Activated CD8-positive, alpha-beta memory T cell treated with anti-CD3 and anti-CD28 coated beads for 4 hours (primary cell): ENCODE measurements at places on chromosomes 5 and 9.

DNA sequence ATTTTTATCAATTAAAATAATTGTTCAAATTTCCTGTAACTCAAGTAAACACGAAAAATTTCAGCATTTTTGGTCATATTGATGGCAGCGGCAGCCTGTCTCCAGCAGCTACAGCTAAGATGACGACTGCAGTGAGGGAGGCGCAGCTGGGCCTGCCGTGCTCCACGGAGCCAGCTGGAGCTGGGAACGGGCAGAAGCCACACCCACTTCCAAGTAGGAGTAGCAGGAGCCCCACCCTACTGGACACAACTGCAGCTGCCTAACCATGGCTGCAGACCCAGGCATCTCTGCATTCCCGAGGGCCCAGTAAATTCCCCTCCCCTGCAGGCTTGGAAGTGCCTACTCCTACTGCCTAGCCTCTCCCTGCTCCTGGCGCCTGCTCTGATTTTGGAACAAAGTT, 2031.7 kb downstream of the EFNA5 start:
- DNase-seq, result no peak

DNA sequence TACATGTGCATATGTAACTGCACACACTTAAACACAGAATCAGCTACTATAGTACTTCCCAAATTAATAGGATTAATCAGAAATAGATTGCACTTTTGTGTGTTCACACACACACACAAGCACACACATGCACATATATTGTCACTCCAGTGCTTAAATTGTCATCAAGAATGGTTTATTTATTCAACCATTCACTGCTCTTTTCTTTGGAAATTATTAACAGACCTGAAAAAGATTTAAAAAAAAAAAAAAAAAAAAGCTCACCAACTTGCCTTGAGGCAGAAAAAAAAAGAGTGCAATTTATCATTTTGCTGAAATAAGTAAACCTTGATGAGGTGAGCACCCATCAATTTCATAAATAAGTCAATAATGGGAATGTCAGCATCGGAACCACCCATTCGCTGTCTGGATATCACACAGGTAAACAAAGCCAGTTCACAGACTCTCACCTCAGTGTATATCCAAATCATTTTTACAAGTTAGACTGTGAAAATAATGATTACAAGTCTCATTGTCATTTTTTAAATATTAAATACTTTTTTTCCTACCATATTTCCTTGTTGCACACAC, 562.8 kb downstream of the BNC2 start:
- no peak for DNase-seq

DNA sequence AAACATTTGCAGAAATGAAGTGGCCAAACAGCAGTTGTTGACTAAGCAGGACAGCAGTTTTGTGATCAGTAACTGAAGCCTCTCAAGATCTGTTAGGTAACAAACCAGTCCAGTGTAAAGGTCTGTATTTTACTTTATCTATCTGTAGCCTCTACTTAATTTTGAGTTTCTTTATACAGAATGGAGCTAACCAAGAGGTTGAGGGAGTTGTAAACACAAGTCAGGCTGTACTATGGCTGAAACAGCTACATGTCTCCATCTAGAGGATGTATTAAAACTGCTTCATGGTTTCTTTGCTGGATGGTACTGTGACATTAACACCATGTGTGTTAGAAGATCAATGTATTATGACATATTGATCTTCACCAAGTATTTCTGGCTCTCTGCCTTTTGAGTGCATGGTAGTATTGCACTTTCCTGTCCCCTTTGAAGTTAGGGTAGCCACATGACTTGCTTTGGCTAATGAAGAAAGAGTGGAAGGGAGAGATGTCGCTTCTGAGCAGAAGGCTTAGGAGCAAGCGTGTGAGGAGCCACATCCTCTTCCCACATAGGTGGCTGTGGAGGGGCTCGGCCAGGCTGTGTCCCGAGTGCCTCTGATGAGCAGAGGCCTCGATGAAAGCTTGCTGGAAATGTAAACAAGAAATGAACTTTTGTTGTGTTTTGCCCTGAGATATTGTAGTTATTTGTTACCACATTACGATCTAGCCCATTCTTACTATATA, 105.6 kb upstream of the PCA3 start:
- DNase-seq, result no peak

GRCh38 chr9:115106001-115106400, 12.0 kb downstream of the TNC start:
- no peak for DNase-seq

DNA sequence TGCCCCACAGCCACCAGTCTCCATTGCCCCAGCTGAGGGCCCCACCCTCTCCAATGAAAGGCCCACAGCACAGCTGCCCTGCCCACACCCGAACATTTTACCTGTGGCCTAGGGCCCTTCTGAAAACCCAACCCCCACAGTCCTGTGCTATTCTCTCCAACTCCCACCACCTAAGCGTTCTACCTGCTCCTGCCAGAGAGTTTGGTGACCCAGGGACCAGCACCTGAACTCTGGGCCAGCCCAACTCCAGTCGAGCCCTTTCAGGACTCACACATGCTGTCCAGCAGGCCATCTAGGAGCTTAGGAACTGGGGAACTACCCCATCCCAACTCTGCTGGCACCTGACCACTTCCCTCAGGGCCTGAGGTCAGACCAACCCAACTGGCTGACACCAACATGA, 562.3 kb downstream of the DNAH5 start:
- no peak for DNase-seq

GRCh38 chr9:132249123-132249522, 87.3 kb downstream of the NTNG2 start:
- no peak for DNase-seq

DNA sequence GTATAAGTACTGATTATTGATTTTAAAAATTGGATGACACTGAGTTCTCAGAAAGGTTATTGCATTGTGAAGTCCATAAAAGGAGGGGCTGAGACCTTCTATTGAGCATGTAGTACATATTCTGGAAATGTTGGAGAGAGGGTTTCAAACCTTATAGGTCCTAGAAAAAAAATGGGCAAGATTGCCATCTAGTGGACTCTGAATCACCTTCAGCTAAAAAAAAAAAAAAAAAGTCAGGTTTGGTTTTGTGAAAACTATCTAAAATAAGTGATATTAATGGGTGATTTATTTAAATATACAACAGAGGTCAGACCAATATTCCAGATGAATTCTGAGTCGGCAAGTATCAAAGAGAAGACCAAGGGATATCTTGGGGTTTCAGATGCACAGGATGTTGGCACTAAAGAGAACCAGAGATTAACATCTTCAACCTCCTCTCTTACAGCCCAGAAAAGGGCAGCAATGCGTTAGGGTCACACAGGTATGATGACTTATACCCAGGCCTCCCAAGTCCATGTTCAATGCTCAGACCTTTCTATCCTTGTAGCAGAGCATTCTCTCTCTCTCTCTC, 109.8 kb upstream of the NMUR2 start:
- no peak for DNase-seq

GRCh38 chr5:135890296-135890695, 5.3 kb downstream of the IL9 start:
- DNase-seq, result no peak

DNA sequence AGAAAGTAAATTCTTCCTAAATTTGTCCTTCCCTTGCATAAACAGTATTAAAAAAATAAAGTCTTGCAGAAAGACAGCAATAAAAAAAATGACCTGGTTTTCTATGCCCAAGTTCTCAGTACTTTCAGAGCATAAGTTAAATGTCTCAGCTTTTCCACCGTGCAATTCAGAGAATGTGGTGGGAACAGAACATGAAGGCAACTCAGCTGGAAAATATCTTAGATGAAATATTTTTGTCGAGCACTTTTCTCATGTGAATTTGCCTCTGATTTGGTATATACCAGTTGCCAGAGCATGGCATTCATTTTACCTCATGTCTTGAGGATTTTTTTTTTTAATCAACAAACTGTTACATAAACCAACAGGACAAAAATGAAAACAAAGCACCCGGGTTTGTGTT, 176.1 kb downstream of the CETN3 start:
- DNase-seq, result no peak

GRCh38 chr5:59568161-59568560, 325.4 kb downstream of the PDE4D start:
- no peak for DNase-seq

DNA sequence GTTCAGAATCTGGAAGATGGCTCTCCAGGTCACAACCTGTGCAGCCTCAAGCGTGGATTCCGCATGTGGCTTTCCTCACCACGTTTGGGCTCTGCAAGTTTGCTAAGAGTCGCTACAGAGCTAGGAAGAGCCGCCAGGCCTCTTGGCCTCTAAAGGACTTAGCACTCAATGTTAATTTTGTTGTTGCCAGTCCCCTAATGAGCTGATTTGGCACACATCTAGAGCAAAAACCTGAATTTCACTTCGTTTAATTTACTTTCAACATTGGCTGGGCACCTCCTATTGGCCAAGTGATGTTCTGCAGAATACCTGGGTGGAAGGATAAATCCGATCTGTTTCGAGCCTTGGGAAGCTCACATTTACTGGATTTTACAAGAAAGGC, 65.8 kb upstream of the UNC5A start:
- DNase-seq, result no peak

GRCh38 chr9:102038006-102038405, 299.6 kb upstream of the GRIN3A start:
- DNase-seq, result no peak

DNA sequence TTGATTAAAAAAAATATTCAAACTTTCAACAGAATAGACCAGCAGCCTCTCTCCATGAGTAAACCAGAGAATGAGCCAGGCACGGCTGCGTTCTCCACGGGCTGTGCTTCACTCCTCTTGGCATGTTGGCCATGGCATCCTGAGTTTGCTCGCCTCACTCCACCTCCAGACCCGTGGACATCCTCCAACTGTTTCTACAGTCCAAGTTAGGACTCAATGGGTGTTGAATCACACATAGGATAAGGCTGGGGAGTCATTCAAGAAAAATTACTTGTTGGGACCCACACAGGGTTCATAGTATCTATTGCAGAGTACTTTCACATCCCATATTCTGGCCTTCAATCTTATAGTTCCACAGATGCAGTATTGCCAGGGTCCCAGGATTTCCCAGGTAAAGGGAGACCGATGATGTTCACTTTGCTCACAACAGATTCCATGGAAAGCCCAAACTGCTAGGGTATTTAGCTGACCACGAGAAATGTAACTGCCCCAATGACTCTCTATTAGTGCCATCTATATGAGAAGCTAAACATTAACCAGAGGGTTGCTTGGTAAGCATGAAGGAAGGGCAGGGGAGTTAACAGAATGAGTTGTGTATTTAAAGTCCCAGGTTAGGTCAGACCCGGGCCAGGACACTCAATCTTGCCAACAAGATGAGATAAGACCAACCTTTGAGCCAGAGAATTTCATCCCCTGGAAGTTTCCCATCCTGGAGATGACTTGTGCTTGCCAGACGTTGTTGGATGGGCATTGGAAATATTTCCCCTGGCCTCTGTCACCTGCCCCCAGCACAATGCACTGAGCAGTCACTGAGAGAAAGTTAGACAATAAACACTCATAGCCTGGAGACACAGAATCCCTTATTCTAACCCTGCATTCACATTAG, 19.7 kb upstream of the GDA start:
- no peak for DNase-seq

DNA sequence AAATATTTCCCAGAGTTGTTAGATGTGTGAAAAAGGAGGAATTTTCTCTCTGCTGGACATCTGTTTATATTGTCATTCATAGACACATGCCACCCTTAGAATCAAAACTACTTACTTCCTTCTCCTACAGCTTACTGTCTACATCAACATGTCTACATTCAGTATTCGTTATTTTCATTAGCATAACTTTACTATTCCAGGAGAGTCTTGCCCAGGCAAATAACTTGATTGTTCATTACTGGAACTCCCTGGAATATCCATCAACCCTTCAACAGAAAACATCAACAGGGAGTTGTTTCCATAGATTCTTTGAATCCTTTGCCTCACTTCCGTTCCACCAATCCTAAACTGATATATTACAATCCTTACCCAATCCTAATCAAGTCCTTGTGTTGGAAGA, 457.5 kb upstream of the ZNF608 start:
- no peak for DNase-seq

- no peak for DNase-seq
Measured at GRCh38 chr9:128728298-128728697, 4.4 kb upstream of the ZDHHC12 start.

DNA sequence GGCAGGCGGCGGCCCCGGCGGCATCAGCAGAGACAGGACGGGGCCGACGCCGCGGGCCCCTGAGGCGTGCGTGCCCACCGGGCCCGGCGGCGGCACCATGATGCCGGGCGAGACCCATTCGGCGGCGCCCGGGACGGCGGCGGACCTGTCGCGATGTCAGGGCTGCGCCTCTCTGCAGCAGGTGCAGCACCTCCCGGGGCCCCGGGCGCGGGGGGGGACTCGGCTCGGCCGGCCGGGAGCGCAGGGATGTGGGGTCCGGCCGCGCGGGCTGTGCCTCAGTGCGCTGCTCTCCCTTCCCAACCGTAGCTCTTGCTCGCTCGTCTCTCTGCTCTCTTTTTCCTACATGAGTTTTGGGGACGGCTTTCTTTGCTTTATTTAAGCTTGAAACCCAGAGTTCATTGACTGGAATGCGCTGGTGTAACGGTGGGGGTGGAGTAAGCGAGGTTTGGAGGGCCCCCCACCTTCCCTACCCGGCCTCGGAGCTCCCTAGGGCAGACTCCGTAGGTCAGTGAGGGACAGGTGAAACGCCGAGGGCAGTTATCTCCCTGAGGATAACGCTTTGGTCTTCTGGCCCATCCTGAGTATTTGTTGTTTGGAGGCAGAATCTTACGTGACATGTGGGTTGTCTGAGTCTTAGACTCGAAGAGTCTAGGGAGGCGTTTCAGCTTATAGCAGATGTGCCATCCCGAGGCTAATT, 490 bp downstream of the ICE1 start:
- no peak for DNase-seq

DNA sequence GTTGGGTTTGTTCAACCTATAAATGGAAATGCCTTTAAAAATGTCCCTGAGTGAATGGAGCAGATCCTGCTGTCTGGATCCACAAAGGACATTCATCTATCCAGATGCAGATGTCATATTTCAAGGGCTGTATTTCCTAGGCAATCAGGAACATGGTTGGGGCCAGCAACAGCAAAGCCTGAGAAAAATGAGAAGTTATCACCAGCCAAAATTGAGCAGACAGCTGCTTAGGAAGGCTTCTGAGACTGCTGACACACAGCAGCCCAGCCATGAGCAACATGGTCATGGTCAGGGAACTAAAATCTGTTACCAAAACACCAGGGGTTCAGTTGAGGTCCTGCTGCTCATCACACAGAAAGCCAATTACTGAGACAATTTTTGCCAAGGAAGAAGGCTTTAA, 9.2 kb upstream of the IL7R start:
- no peak for DNase-seq

DNA sequence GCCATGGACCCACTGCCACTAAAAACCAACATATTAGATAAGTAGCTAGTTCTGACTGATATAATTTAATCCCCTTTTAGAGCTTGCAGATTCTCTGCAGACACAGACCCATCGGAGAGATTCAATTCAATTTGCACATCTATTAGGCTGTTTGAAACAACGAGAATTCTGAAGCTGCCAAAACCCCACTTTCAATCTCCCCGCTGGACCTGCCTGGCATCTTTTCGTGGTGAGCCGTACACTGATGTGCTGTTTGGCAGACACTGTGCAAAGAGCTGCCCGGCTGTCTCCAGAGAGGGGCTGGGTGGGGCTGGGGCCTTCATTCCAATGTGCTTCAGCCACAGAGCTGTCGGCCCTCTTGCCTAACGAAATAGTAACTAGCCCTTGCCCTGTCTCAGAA, 42.1 kb upstream of the FAM240B start:
- no peak for DNase-seq
